ENCODE measurements at places on chromosomes 5 and 9. TPM values are rescaled to one million over a fixed set of nuclear protein-coding genes. Genes with fewer than 3 reads are reported as not detected.

DNA sequence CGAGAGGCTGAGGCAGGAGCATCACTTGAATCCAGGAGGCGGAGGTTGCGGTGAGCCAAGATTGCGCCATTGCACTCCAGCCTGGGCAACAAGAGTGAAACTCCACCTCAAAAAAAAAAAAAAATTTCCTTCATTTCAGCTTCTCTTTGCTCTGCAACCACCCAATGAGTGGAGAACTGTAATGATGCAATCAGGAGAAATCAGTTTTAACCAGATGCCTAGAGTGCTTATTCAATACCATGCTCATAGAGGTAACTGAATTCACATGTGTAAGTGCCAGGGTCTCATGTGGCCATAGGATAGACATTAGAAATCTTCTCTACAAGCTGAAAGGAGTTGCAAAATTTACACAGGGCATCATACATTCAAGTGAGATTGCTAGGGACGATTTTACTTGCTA, 70.6 kb downstream of the HMHB1 start:
- DNase-seq: no peak

DNA sequence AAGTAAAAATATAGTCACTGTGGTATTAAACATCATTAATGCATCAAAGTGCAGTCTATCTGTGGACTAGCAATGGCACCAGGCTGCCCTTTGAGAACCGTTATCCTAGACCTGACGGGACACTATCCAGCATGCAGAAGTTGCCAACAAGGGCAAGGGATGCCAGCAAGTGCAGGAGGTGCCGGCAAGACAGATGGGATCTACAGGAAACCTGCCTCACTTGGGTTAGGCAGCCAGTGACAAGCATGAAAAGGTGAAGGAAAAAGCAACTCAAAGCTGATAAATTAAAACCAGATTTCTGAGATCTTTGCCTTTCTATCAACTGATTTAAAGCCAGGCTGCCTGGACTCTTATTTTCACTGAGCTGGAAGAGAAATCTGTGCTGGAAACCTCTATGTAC, 315.2 kb upstream of the PDE4D start:
- DNase-seq: no peak

The PCDHB8 gene
- 0.34 TPM for total RNA-seq

The CHSY3 gene
- total RNA-seq: 1.7 TPM

- no peak for DNase-seq
Observed at GRCh38 chr5:170749911-170750431, 33.6 kb upstream of the GABRP start.

The CD180 gene
- total RNA-seq: not detected

The TOR1A gene
- total RNA-seq: 79.6 TPM

DNA sequence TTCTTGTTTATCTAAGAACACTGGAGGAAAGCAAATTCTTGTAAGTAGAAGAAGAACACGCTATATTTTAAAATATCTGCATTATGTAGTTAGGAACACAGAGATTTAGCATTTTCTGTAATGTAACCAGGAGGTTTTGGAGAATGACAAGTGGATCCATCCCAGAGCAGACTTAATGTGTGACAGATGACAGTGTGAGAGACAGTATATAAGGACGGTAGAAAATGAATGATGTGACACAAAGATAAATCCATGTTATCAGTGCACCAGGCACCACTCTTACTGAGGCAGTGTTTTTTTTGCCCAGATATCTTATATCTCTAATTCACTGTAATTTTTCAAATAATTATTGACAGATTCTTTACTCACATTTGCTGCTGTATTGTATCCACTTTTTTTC, 239.0 kb upstream of the KCNN2 start:
- no peak for DNase-seq

- DNase-seq: no peak
Observed at GRCh38 chr5:108769352-108769751, 21.7 kb downstream of the FER start.

DNA sequence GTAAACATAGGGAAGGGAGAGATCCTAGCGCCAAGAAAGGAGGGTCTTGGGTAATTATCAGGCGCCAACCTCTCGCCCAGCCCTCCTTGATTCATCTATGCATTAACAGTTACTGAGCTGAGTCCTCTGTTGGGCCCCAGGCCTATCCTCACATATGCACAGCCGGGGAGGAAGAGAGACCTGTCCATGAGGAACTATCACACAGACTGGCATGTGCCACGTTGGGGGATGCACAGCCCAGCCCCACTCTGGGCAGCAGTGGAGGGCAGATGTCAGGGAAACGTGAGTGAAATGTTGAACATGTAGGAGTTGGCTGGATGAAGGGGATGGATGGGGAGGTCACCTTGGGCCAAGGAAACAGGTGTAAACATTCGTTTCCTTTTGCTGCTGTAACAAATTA, 18.8 kb upstream of the ENHO start:
- no peak for DNase-seq

- DNase-seq: no peak
Observed at GRCh38 chr9:36486933-36487481, 85.7 kb upstream of the MELK start.

The UNC5A gene
- 1.1 TPM for total RNA-seq

The STXBP1 gene
- 23.8 TPM for total RNA-seq

The NR2F1-AS1 gene
- 9.5 TPM for total RNA-seq

DNA sequence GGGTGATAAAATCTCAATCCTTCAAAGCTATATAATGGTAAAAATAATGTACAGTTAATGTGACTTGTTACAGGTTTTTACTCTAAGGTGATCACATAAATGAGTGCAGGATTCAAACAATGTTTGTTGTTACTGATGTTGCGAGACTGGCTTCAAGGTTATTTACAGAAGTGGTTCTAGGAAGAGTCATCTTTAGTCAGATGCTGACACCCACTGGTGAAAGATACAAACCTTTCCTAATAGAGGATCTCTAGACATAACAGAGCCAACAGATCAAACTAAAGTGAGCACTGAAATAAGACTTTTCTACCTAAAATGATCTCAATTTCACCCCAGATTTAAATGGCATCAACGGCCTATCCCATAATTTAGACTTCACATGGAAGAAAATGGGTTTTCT, 20.2 kb downstream of the ARSB start:
- no peak for DNase-seq

GRCh38 chr5:178204935-178205748, 809 bp downstream of the HNRNPAB start:
- no peak for DNase-seq

DNA sequence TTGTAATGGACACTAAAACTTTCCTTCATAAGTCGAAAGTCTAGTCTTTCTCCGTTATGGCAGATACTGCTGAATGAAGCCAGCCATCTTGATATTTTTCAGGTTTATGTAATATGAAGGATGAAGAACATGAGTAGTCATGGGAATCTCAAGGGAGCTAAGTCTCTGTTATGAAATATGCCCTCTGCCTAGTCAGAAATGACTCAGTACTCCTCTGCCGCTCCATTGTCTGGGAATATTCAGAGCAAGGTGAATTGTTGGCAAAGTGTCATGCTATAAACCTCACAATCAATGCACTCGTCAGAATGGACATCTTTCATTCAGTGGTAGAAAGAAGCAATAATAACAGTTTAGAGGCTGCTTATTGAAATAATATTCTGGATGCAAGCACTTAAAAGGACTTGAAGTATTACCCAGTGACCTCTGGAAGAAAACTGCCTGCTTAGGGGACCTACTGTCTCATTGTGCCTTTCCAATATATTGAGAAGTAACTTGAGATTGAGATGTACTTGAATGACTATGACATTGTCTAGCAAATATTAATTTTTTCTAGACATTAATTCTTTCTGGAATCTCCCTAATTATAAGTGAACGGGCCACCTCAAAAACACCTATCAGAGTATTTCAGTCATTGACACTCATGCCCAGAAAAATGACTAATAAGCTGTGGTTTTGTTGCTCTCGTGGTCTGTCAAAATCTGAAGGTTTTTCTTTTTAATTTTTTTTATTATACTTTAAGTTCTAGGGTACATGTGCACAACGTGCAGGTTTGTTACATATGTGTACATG, 1011.5 kb upstream of the ACO1 start:
- DNase-seq: no peak

- no peak for DNase-seq
Observed at GRCh38 chr5:82526540-82526939, 248.4 kb upstream of the RPS23 start.

GRCh38 chr9:16689351-16689938, 181.0 kb downstream of the BNC2 start:
- DNase-seq: no peak

DNA sequence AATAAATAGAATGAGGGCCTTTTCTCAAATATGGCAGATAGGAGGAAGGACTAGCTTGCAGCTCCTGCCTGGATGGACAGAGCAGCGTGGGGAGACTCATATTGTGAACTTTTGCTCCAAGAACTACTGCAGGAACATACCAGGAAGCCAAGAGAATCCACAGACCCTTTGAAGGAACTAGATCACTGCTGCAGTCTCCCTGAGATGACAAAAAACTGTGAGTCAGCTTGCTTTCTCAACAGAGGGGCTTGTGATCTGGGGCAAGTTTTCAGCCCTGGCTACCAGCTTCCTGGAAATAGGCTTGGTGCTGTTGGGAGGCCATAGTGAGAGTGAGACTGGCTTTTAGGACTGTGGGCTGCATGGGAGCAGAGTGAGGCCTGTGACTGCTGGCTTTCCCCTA, 170.6 kb upstream of the TRIM32 start:
- DNase-seq: no peak

- DNase-seq: no peak
Observed at GRCh38 chr5:73606206-73606753, 19.7 kb upstream of the ARHGEF28 start.

DNA sequence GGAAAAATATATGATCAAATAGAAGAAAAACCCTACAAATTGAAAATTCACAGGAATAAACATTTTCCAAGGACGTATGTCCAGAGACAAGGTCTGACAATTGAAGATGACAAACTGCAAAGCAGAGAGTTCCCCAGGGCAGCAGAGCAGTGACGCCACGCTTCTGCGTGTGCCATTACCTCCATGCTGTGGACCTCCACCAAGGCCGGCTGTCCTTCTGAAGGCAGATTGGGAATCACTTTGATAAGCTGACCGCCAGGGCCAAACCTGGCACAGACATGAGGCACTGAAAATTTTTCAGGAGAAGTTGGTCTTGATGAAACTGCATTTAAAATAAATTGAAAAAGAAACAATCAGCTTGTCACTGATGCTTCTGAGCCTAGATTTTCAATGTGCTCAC, 18.6 kb downstream of the SEC16A start:
- DNase-seq: no peak

GRCh38 chr9:112489876-112490666, 3.4 kb downstream of the KIAA1958 start:
- DNase-seq: no peak

The IL13 gene
- total RNA-seq: not detected

The FRMD3 gene
- total RNA-seq: 5.2 TPM

GRCh38 chr9:72972636-72973035, 19.8 kb upstream of the ALDH1A1 start:
- no peak for DNase-seq

The ADGRD2 gene
- total RNA-seq: not detected

The STPG3 gene
- total RNA-seq: not detected

DNA sequence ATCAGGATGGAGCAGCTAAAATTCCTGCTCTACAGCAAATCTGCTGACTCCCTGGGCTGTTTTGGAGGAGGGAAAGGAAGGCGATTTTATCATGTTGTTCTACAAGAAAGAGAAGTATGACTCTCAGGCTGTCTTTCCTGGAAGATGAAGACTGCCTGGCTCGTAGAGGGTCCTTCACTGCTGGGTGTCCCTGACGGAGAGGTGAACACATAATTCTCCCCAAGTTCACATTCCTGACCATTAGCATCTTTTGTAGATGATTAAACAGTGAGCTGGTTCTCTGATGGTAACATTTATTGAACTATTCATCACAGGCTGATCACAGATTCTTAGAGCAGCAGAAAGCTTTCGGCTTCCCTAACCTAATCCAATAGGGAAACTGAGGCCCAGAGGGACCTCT, 212.4 kb upstream of the GLRA1 start:
- no peak for DNase-seq

The SNX2 gene
- 77.1 TPM for total RNA-seq

GRCh38 chr5:138230261-138230660, 17.1 kb upstream of the CDC23 start:
- no peak for DNase-seq

DNA sequence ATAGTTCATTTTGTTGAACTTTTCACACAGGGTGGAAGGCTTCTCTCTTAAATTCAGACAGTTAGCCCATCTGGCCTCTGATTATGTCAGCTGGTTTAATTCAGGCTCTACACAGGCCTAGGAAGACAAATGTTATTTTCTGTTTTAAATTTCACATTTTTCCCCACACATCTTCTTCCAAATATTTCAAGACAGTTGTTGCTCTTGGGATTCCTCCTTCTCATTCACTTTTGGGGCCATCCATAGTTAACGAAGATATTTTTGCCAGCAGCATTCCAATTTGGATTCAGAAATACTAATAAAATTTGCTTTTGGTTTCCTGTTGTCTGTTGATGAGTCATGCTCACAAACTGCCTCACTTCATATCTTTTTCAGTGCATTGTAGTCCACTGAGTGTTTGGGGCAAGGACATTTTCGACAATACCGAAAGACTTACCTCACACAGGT, 475.4 kb downstream of the DMAC1 start:
- DNase-seq: no peak

DNA sequence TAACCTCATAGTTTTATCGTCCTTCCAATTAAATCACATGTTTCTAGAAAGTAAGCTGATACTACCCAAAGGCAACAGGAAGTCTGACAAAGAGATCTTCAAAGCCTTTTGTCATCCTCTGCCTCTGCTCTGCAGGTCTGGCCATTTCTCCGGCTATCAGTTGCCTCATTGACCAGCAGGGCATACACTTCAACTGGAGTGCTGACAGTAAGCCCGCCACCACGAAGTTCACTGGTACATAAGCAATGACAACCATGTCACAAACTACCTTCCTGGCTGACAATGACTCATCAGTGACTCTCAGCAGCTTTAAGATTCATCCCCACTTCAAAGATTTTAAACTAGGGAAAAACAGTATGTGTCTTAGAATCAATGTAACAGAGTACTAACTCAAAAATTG, 20.6 kb downstream of the SPTLC1 start:
- no peak for DNase-seq

The GPR150 gene
- total RNA-seq: not detected

DNA sequence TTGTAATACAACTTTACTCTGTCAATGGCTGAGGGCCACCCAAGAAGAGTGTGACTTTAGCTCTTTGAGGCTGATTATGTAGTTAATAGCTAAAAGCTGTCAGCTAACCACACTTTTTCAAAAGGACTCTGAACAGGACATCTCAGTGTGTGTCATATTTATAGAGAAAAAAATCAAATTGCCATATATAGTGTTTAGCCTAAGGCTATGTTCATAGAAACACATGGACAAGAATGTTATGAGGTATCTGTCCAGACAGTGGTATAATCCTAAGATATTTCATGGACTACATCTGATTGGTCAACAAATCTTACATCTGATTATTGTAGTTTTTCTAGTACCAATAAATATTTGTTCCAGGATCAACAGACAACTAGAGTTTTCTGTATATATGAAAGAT, 42.1 kb upstream of the CDH18 start:
- DNase-seq: no peak

- no peak for DNase-seq
Observed at GRCh38 chr9:16690205-16690604, 180.3 kb downstream of the BNC2 start.

GRCh38 chr5:158881091-158881880, 218.4 kb downstream of the EBF1 start:
- no peak for DNase-seq

The CFAP90 gene
- total RNA-seq: 0.34 TPM

GRCh38 chr9:37501957-37502596, 16.3 kb downstream of the POLR1E start:
- DNase-seq: no peak

GRCh38 chr9:17477816-17478215, 101.0 kb upstream of the SH3GL2 start:
- DNase-seq: no peak

The CSF2 gene
- 10.5 TPM for total RNA-seq

The TEK gene
- 0.07 TPM for total RNA-seq

Measured in kidney epithelial cell (primary cell).